ENCODE measurements at places on chromosomes 7 and 10. TPM values are rescaled to one million over a fixed set of nuclear protein-coding genes. Genes with fewer than 3 reads are reported as not detected.
A peak's percentile ranks its signal among the peaks of the same experiment; 100 is the strongest.

DNA sequence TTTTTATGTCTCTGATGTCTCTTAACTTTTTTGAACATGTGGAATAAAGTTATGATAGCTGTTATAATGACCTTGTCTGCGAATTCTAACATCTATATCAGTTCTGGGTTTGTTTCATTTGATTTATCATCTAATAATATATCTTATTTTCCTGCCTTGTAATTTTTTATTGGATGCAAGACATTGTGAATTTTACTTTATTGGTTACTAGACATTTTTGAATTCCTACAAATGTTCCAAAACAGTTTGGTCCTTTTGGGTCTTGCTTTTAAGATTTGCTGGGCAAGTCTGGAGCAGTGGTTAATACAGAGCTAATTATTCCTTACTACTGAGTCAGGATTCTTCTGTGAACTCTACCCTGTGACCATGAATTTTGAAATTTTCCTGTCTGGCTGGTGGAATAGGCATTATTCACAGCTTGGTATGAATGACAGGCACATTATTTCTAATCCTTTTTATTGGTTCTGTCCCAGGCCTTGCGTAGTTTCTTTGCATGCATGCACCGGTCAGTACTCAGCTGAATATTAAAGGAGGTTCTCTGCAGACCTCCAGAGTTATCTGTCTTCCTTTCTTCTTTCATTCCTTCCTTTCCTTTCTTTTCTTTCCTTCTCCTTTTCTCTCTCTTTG lies 9.0 kb downstream of the CUTC start:
- peak; percentile 30 for DNase-seq

- peak; percentile 5 for DNase-seq
These were observed 160.0 kb upstream of the ANK3 start for GRCh38 chr10:60549686-60550085.

DNA sequence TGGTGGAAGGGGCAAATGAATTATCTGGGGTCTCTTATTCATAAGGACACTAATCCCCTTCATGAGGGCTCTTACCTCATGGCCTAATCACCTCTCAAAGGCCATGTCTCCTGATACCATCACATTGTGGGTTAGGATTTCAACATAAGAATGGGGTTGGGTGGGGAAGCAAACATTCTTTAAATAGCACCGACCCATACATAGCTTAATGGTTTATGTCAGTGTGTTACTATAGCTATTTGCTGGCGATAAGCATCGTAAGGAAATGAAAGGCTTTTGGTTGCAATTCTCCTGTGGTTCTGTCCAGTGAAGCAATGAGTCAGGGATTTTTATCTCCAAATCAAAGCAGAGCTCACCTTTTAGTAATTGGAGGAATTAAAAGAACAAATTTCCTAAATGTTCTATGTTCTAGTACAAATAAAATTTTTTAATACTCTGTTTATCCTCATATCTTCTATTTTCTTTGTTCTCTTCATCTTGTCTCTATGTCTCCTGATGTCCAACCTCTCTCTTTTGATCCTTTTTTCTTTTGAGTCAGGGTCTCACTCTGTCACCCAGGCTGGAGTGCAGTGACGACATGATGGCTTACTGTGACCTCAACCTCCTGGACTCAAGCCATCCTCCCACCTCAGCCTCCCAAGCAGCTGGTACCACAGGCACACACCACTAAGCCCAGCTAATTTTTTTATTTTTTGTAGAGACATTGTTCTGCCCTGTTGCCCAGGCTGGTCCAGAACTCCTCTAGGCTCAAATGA lies 57.0 kb upstream of the GLCCI1 start:
- peak; percentile 98 for DNase-seq

- DNase-seq: peak; percentile 2
These were observed 205.0 kb downstream of the SORCS1 start for GRCh38 chr10:106959521-106959920.

DNA sequence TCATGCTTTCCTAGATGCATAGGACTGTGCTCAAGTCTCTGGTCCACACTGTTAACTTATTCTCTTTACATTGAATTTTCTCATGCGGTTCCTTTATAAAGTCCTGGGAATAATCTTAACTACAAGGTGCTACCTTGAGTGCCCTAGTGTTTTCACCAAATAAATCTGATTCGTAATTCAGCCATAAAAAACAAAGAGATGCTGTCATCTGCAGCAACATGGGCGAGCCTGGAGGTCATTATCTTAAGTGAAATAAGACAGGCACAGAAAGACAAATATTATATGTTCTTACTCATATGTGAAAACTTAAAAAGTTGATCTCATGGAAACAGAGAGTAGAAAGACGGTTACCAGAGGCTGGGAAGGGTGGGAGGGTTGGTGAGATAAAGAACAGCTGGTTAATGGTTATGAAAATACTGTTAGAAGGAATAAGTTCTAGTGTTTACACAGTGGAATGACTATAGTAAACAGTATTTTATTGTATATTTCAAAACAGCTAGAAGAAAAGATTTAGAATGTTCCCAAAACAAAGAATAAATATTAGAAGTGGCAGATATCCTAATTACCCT lies 38.3 kb downstream of the NT5C3A start:
- DNase-seq: peak; percentile 92

GRCh38 chr7:90736968-90737939 lies 141.1 kb downstream of the CDK14 start:
- no peak for DNase-seq

GRCh38 chr7:19397911-19398310 lies 252.7 kb upstream of the FERD3L start:
- DNase-seq: no peak

- no peak for DNase-seq
These were observed 218.5 kb downstream of the DNAJB6 start for GRCh38 chr7:157555313-157555712.

GRCh38 chr7:73555411-73555982 lies 2.0 kb downstream of the BCL7B start:
- DNase-seq: no peak

GRCh38 chr7:81583090-81583489 lies 186.8 kb downstream of the HGF start:
- no peak for DNase-seq

DNA sequence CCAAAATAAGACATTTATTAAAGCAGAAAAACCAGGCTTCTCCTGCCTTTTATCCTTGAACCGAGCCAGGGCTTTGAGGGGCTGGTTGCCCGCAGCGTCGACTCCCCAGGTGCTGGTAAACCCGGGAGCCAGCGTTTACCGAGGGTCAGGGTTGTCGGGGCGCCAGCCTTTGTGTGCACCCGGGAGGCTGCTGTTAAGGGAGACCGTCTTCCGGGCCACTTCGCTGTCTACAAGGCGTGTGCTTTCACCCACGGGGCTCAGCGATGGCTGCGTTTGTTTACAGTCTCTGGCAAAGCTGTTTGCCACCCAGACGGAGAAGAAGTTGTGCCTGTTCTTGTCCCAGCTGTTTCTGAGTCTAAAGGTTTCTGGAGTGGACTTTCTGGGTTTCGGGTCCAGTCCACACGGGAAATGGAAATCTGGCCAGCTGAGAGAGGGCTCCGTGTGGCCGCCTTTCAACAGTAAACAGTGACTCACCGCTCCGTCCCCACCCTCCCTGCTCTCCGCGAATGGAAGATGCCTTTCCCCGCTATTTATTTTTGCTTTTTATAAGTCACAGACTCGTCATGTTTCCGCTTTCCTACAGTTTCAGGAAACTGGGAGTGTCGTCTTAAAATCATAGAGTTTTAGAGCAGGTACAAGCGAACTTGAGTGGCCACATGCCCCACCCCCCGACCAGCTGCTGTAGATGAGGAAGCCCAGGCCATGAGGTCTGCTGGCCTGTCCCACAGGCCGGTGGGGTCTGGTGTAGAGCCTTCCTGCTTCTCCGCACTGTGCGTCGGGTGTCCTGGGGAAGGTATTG lies 2.2 kb downstream of the MAFK start:
- peak; percentile 96 for DNase-seq

GJD4 gene
- not detected for total RNA-seq

MSMB gene
- not detected for total RNA-seq

PTEN gene
- 265 TPM for total RNA-seq

LAMB4 gene
- 0.64 TPM for total RNA-seq

FEZF1 gene
- total RNA-seq: not detected

PLA2G12B gene
- total RNA-seq: not detected
